Prostate gland (tissue), 2 donors: ENCODE measurements at places on chromosomes 13 and 19.

GRCh38 chr19:32396046-32396652 is 9.4 kb upstream of the DPY19L3 start:
- H3K4me3 ChIP-seq, result no peak overlapping the region
- no peak overlapping the region for H3K27ac ChIP-seq
- H3K4me1 ChIP-seq, result no peaks in the 10 kb centered on the region
- H3K36me3 ChIP-seq, result no peaks in the 10 kb centered on the region
- H3K27me3 ChIP-seq, result no peaks in the 10 kb centered on the region
- no peak for DNase-seq

- peaks cover 23% of the 10 kb centered on the region for H3K4me1 ChIP-seq
- DNase-seq, result peak; percentile 92
- no peaks in the 10 kb centered on the region for H3K36me3 ChIP-seq
Measured at GRCh38 chr19:45164577-45165335, 4.0 kb upstream of the NKPD1 start.

GRCh38 chr13:57820924-57821323 is 189.4 kb downstream of the PCDH17 start:
- H3K4me1 ChIP-seq, result no peaks in the 10 kb centered on the region
- H3K27me3 ChIP-seq, result no peaks in the 10 kb centered on the region
- H3K36me3 ChIP-seq, result no peaks in the 10 kb centered on the region
- no peak for DNase-seq

- H3K36me3 ChIP-seq, result no peaks in the 10 kb centered on the region
- no peak for DNase-seq
- H3K4me1 ChIP-seq, result no peaks in the 10 kb centered on the region
- no peak overlapping the region for H3K27ac ChIP-seq
- H3K4me3 ChIP-seq, result no peak overlapping the region
- no peaks in the 10 kb centered on the region for H3K27me3 ChIP-seq
Measured at GRCh38 chr13:44703371-44703770, 127.2 kb upstream of the TSC22D1 start.

DNA sequence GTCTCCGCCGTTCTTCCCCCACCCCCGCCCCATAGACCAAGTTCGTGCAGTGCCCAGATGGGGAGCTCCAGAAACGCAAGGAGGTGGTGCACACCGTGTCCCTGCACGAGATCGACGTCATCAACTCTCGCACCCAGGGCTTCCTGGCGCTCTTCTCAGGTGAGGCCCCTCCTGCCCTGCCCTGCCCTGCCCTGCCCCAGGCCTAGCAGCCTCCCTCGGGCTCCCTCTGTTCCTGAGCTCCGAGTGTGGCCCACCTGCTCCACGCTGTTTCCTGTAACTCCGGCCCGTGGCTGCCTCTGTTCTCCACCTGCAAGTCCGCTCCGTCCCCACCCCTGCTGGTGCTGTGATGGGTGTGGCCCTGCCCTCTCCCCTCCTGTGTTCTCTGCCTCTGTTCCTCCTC is 6.4 kb downstream of the LHB start:
- H3K4me1 ChIP-seq, result no peaks in the 10 kb centered on the region
- no peak overlapping the region for H3K4me3 ChIP-seq
- DNase-seq, result no peak
- no peak overlapping the region for H3K27ac ChIP-seq

DNA sequence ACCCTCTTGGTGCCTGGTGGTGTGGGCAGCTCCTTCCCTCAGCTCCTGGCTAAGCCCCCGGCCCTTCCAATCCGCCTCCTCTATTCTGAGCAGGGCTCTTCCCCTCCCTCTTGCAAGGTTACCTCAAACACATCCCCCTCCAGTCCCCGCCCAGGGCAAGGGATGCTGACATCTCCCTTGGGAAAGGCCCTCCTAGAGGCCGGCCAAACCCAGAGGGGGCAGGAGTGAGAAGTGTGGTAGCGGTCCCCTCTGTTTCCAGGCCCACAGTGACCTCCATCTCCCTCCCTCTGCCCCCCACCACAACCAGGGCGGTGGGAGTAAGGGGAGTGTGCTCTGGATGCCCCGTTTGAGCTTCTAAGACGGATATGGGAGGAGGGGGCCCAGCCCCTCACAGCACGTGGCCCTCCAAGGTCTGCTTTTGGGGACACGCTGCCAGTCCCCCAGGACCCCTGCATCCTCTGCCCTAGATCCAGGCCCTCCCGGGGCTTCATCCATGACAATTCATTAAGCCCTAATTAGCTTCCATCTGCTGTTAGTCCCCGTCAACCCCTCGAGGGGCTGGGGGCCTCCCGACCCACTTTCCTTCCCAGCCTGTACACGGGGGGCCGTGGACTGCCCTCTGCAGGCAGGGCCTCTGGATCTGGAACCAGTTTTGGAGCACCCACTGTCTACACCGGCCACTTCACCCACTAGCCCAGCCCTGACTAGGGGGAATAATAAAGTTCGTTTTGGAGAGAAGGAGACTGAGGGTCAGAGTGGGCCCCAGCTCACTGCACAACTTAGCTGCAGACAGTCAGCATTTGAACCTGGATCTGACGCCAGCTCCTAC is 2.3 kb downstream of the LINGO3 start:
- no peaks in the 10 kb centered on the region for H3K4me1 ChIP-seq
- H3K27me3 ChIP-seq, result peaks cover 11% of the 10 kb centered on the region
- no peak overlapping the region for H3K4me3 ChIP-seq
- DNase-seq, result no peak
- H3K27ac ChIP-seq, result no peak overlapping the region

DNA sequence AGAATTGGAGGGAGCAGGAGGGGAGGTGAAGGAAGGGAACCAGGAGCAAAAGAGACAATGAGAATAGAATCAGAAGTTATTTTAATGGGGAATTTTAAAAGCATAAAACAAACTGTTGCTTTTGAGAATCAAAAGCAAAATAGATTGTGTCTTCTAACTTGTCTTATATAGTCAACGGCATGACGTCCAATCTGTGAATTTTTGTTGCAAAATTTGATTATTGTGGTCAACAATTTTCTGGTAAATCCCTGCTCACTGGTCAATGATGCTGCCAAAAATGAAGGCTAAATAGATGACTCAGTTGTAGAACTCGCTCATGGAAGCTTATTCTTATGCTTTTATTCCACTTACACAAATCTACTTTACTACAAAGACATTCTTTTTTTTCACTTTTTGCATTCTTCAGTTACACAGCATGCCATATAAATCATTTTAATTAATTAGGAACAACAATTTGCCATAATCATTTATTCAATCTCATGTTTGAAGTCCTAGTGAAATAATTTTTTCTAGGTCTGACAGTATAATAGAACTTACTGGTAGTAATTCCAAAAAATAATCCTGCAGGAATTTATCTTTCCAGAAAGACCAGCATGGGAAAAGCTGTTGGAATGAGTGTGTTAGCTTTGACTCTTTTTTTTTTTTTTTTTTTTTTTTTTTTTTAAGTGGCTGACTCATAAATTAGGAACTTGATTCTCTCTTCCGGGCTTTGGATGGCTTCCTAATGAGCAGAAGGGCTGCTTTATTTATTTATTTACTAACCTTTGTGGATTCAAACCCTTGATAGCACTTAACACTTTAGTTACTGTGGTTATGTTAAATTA is 256.9 kb downstream of the SPRY2 start:
- no peak overlapping the region for H3K4me3 ChIP-seq
- H3K4me1 ChIP-seq, result no peaks in the 10 kb centered on the region
- H3K27me3 ChIP-seq, result no peaks in the 10 kb centered on the region

- no peak overlapping the region for H3K4me3 ChIP-seq
- DNase-seq, result no peak
- H3K36me3 ChIP-seq, result no peaks in the 10 kb centered on the region
- H3K4me1 ChIP-seq, result no peaks in the 10 kb centered on the region
- no peaks in the 10 kb centered on the region for H3K27me3 ChIP-seq
Measured at GRCh38 chr13:75968103-75968838, 332.1 kb downstream of the LMO7 start.
